Liver (tissue), 10 donors: ENCODE measurements at places on chromosomes 12 and 14. TPM values are rescaled to one million over a fixed set of nuclear protein-coding genes. Genes with fewer than 3 reads are reported as not detected.

GRCh38 chr12:40223646-40224045, 1.2 kb upstream of the LRRK2 start:
- no peak for DNase-seq
- H3K27ac ChIP-seq: peak overlapping the region; percentile 96
- H3K4me3 ChIP-seq: peak overlapping the region; percentile 41
- H3K36me3 ChIP-seq: no peaks in the 10 kb centered on the region
- no peaks in the 10 kb centered on the region for H3K4me1 ChIP-seq

GRCh38 chr14:95722525-95723190, 8.7 kb upstream of the TCL1A start:
- no peak for DNase-seq
- H3K27me3 ChIP-seq: no peaks in the 10 kb centered on the region
- no peak overlapping the region for H3K27ac ChIP-seq

- H3K4me1 ChIP-seq: no peaks in the 10 kb centered on the region
- H3K27ac ChIP-seq: no peak overlapping the region
- H3K27me3 ChIP-seq: no peaks in the 10 kb centered on the region
- H3K36me3 ChIP-seq: no peaks in the 10 kb centered on the region
- DNase-seq: no peak
These were observed 312.2 kb downstream of the SSPN start for GRCh38 chr12:26507613-26508012.

- no peaks in the 10 kb centered on the region for H3K27me3 ChIP-seq
- DNase-seq: no peak
- H3K4me1 ChIP-seq: peaks cover 12% of the 10 kb centered on the region
- no peak overlapping the region for H3K27ac ChIP-seq
These were observed 8.7 kb upstream of the EML1 start for GRCh38 chr14:99784508-99784907.

- no peaks in the 10 kb centered on the region for H3K36me3 ChIP-seq
- no peak overlapping the region for H3K4me3 ChIP-seq
- no peak for DNase-seq
- H3K27ac ChIP-seq: peak overlapping the region; percentile 59
- no peaks in the 10 kb centered on the region for H3K27me3 ChIP-seq
These were observed 186.5 kb downstream of the CHST11 start for GRCh38 chr12:104643093-104643818.

DNA sequence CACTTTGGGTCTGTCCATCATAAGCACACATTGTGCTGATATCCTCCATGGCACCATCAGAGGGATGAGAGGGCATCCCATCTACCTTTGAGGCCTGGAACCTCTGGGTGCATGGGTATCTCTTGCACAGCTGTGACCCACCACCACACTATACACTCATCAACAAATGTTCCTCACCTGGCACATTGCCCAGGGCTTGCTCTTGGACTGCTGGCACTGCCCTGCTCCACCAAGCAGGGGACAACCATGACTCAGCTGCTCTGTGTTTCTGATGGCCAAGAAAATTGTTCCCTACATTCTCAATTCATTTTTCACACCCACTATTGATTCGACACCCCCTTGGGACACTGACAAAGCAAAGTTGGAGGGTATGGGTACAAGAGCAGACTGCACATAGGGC, 155.5 kb downstream of the PTPRO start:
- DNase-seq: no peak
- no peaks in the 10 kb centered on the region for H3K36me3 ChIP-seq
- H3K27me3 ChIP-seq: no peaks in the 10 kb centered on the region
- H3K4me3 ChIP-seq: no peak overlapping the region
- H3K4me1 ChIP-seq: no peaks in the 10 kb centered on the region
- no peak overlapping the region for H3K27ac ChIP-seq

DNA sequence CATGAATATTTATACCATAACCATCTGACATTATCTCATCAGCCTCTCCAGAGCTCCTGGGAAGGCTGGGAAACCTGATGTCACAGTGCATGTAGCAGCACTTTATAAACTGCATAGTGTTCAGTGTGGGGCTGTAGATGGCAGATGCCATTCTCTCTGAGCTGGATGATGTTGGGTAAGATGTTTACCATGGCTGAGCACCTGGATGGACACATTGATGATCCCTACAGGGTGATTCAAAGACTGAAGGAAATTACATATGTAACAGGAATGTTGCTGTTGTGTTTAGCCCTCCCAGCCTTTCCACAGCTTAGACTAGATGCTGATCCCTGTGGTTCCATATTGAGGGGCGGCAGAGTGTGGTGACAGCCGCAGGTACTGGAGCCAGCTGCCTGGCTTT, 37.4 kb downstream of the IFT43 start:
- peaks cover 23% of the 10 kb centered on the region for H3K36me3 ChIP-seq
- no peak for DNase-seq
- H3K27ac ChIP-seq: no peak overlapping the region
- no peak overlapping the region for H3K4me3 ChIP-seq
- no peaks in the 10 kb centered on the region for H3K4me1 ChIP-seq

GRCh38 chr12:129927316-129927900, 23.6 kb upstream of the TMEM132D start:
- no peaks in the 10 kb centered on the region for H3K4me1 ChIP-seq
- peaks cover 4% of the 10 kb centered on the region for H3K27me3 ChIP-seq
- DNase-seq: no peak
- H3K36me3 ChIP-seq: no peaks in the 10 kb centered on the region

DNA sequence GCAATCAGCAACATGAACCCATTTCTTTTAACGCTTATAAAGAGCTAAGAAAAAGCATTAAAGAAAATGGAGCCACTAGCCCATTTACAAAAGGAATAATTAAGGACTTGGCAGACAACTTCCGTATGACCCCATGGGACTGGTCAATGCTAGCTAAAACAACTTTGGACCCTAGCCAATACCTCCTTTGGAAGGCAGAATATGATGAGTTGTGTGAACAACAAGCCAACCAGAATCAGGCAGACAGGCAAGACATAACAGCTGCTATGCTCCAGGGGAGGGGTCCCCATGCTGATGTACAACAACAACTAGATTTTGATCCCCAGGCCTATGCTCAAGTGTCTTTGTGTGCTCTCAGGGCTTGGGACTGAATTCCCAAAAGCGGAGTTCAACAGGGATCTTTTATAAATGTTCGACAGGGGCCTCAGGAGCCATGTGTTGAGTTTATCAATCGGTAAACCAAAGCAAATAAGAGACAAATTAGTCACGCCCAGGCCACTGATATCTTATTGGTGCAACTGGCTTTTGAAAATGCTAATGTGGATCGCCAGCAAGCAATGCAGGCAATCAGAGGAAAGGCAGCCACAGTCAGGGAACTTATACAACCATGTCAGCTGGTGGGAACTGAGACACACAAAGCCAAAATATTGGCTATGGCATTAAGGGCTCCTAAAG, 254.4 kb upstream of the DIO2 start:
- no peaks in the 10 kb centered on the region for H3K36me3 ChIP-seq
- no peak overlapping the region for H3K27ac ChIP-seq
- DNase-seq: no peak
- no peak overlapping the region for H3K4me3 ChIP-seq
- H3K27me3 ChIP-seq: no peaks in the 10 kb centered on the region

GRCh38 chr12:133156125-133156690, 25.1 kb upstream of the ZNF268 start:
- no peak for DNase-seq
- no peaks in the 10 kb centered on the region for H3K27me3 ChIP-seq
- H3K36me3 ChIP-seq: peaks cover 68% of the 10 kb centered on the region
- H3K27ac ChIP-seq: no peak overlapping the region
- H3K4me3 ChIP-seq: no peak overlapping the region

GRCh38 chr14:30450631-30451545, 108.1 kb upstream of the G2E3 start:
- DNase-seq: no peak
- no peaks in the 10 kb centered on the region for H3K4me1 ChIP-seq
- no peaks in the 10 kb centered on the region for H3K36me3 ChIP-seq
- H3K27ac ChIP-seq: no peak overlapping the region

DNA sequence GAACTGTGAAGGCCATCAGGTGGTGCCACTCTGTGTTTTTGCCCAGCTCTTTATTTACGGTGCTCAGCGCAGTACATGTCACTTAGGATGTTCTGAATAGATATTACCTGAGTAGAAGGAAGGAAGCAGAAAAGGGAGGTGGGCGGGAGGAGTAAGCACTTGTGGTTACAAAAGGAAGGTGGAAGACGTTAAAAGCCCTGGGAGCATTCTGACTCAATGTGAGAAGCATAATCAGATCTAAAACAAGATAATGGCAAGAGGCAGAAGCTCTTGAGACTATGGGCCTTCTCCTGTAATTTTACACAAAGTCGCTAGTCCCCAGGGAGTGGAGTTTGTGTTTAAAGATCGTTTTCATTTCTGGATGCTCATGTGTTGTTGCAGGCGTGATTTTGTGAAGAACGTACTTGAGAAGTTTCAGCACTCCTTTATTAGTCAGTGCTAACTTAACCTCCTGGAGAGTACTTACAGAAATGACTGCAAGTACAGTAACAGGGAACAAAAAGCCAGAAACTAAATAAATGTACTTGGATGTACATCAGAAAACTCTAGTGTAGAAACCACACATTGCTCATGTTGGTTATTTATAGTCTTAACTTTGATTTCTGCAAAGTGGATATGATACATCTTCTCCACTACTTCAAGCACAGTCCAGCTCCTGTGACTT, 1523.5 kb downstream of the AACS start:
- no peak for DNase-seq
- H3K27ac ChIP-seq: no peak overlapping the region
- no peak overlapping the region for H3K4me3 ChIP-seq
- H3K27me3 ChIP-seq: no peaks in the 10 kb centered on the region
- no peaks in the 10 kb centered on the region for H3K4me1 ChIP-seq

GRCh38 chr12:92729773-92730305, 27.1 kb downstream of the PLEKHG7 start:
- no peak for DNase-seq
- H3K27ac ChIP-seq: no peak overlapping the region
- H3K27me3 ChIP-seq: no peaks in the 10 kb centered on the region
- H3K4me3 ChIP-seq: no peak overlapping the region

GRCh38 chr14:90999299-90999698, 61.1 kb downstream of the RPS6KA5 start:
- no peak overlapping the region for H3K4me3 ChIP-seq
- no peaks in the 10 kb centered on the region for H3K4me1 ChIP-seq
- no peak for DNase-seq

GRCh38 chr12:20549108-20549719, 145.9 kb upstream of the SLCO1C1 start:
- H3K4me3 ChIP-seq: no peak overlapping the region
- H3K27ac ChIP-seq: no peak overlapping the region
- no peaks in the 10 kb centered on the region for H3K4me1 ChIP-seq
- no peaks in the 10 kb centered on the region for H3K27me3 ChIP-seq
- no peaks in the 10 kb centered on the region for H3K36me3 ChIP-seq
- no peak for DNase-seq

PRMT5 gene
- 26.2 TPM for total RNA-seq

DHRS2 gene
- total RNA-seq: 0.56 TPM

FAIM2 gene
- total RNA-seq: 0.23 TPM

KRT73 gene
- not detected for total RNA-seq

EP400 gene
- total RNA-seq: 9.0 TPM

ADAMTS20 gene
- not detected for total RNA-seq

CLMN gene
- total RNA-seq: 6.0 TPM

KRT72 gene
- total RNA-seq: not detected

CEBPE gene
- total RNA-seq: 4.4 TPM

HSPA2 gene
- total RNA-seq: 5.6 TPM

ATXN2 gene
- 11.5 TPM for total RNA-seq
